ENCODE measurements at places on chromosomes 2 and 18.

- DNase-seq, result peak; percentile 82
Measured at GRCh38 chr2:29196792-29197788, 81.9 kb downstream of the CLIP4 start.

DNA sequence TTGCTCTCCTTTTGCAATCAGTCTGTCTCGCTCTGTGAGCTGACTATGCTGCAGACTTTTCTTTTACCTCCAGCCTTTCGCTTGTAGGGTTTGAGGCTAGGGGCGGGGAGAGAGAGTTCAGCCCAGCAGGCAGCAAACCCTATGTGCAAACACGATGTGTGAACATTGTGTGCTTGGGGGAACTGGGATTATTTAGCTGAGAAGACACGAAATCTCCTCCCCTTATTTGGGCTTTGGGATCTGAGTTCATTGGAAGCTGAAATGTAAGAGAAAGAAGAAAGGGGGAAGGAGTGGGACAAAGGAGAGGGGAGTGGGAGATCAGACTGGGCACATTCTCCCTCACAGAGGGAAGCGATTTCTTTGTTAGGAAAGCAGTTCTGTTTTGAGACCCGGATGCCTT, 189.6 kb upstream of the TNP1 start:
- DNase-seq, result no peak

GRCh38 chr2:176100547-176101140, 1.0 kb downstream of the HOXD12 start:
- no peak for DNase-seq

DNA sequence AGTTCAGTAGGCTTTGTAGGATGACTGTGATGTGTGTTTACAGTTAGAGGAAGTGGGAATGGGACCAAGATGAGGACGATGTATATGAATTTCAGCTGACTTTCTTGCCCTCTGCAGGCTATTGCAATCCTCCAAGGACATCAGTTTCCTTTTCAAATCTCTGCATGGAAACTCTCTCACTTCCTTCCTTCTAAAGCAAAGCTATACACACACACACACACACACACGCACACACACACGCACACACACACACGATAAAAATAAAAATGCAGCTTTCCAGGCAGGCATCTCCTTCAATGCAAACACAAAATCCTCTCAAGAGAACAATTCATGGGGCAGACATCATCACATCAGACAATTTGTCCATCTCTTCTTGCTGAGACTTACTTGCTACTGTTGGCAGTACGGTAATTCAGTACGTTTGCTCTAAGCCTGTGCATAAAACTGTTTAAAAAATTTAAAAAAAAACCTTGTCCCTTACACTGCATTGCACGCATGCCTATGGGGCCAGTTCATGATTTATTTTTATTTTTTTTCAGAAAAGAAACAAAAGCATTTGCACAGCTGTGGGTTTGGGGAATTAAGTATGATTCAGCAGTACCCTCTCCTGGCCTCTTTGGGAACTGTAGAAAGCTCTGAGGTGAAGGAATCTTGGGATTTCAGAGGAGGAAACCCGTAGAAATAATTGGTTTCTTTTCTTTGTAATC, 27.1 kb upstream of the ICOS start:
- no peak for DNase-seq

- DNase-seq, result no peak
Measured at GRCh38 chr2:45578056-45578843, 32.8 kb downstream of the SRBD1 start.

DNA sequence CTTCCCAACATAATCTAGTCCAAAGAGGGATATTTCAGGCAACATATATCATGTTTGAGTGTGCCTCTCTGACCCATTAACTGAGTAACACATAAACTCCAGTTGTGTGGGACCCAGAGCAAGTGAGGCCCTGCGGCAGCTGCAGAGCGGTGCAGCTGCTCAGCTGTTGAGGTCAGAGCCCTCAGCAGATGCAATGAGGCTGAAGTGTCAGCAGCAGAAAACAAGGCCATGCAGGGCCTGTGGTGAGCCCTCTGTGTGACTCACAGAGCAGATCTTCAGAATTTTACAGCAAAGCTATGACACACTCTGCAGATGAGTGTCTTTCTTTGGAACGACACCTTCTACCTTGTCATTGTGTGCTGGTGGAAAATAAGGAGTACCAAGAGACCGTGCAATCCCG, 168.5 kb downstream of the CBLN2 start:
- no peak for DNase-seq

GRCh38 chr2:239015901-239016675, 168.2 kb downstream of the TWIST2 start:
- no peak for DNase-seq

GRCh38 chr2:189213250-189213649, 33.7 kb upstream of the COL5A2 start:
- no peak for DNase-seq

- peak; percentile 44 for DNase-seq
Measured at GRCh38 chr2:196750977-196751631, 48.4 kb downstream of the GTF3C3 start.

DNA sequence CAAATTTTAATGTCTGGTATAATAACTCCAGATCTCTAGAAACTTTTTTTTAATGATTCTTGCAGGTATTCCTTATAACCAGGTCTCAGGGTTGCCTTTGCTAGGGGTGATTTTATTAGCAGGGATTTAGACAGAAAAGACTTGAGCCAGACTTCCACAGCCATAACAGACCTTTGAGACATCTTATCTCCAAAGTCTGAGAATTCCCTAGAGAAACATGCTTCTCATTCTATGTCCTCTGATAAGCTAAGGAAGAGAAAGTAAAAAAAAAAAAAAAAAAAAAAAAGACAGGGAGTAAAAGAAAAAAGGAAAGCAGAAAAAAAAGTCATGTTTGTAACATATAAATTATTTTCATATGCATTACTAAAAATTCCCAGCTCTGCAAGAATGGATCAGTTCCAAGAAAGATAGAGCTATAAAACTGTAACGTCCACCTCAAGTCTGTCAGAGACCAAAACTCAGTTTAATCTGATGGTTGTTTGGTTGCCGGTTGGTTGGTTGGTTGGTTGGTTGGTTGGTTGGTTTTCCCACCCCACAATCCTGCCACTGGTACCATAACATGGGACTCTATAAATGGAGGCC, 153.8 kb downstream of the COL6A3 start:
- DNase-seq, result no peak

- no peak for DNase-seq
Measured at GRCh38 chr2:142878031-142878678, 691 bp downstream of the KYNU start.

DNA sequence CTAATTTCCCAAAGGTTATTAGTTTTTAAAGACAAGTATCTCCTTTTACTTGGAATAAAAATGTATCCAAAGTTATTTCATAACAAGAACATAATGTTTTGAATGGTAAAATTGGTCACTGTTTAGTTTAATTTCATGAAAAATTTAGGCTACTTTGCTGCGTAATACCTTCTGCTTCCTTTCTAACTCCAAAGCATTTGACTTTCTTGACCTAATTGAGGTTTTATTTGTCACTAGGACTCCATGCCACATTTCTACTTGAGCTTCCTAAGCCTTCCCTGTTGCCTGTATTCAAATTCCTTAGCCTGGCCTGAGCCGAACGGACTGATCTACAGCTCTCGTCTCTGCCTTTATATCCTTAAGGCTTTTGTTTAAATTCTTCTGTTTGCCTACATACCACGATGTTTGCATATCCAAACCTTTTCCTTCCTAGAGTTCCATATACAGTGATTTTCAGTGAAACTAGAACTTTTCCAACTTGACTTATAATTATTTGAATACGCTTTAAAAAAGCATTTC, 25.1 kb downstream of the ARMC9 start:
- DNase-seq, result no peak

GRCh38 chr2:33223856-33224255, 252.6 kb upstream of the RASGRP3 start:
- DNase-seq, result no peak

DNA sequence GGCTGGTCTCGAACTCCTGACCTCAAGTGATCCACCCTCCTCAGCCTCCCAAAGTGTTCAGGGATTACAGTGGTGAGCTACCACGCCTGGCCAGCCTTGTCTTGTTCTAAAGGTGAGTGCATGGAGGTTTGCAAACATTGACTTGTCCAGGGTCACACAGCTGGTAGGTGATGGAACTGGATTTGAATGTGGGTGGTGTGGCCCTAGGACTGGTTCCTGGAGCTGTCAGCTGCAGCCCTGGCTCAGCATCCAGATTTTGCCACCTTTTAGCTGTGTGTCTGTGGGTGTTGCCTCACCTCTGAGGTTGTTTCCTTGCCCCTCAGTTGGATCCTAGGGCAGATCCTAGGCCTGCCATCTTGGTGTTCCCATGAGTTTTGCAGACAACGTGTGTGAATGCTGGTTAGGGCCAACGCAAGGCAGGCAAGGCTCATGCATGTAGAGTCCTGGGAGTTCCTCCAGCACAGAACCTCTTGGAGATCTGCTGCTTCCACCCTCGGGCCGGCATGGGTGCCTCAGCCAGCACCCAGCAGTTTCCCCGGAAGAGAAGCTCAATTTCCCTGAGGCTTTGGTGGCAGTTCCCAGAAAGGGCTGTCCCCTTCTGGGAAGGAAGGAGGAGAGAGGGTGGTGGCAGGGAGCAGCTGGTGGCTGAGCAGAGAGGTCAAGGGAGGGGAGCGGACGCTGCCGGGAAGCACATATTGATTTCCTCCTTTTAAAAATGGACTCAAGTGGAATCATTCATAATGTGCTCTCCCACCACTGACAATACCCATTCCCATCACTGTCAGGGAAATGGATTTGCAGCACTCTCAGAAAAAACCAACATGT, 127.6 kb upstream of the HS6ST1 start:
- no peak for DNase-seq

GRCh38 chr2:10237392-10238321, 65.0 kb upstream of the HPCAL1 start:
- DNase-seq, result no peak

GRCh38 chr2:124333784-124334183, 308.7 kb downstream of the CNTNAP5 start:
- DNase-seq, result no peak

DNA sequence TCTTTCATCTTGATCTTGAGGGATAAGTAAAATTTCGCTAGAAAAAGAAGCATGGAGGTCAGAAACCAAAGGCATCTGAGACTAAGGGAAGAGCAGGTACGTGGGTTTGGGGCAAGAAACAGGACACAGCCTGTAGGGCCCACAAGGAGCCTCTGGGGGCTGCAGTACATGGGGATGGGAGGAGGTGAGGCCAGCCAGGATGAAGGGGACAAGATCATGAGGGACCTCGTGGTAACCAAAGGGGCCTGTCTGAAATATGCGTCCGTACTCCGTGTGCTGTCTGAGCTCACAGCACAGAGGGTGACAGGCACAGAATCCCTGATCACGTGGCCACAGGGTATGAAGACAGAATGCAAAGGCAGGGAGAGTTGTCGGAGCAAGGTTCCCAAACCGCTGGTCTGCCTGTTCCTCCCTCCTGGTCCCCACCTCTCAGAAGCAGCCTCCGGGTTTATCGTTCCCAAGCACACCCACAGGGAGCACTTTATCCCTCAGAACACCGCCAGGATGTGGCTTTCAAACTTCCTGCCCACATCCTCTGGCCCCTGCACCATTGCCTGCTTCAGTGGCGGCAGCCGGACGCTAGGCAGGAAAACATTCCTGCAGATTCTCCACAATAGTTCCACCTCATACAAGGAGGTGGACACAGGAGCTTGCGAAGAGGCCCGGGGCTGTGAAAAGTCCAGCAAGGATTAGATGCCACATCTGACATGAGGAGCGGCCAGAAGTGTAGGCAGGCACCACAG, 12.0 kb downstream of the TMEM163 start:
- DNase-seq, result no peak

GRCh38 chr2:60676706-60677330, 79.2 kb upstream of the PAPOLG start:
- no peak for DNase-seq

DNA sequence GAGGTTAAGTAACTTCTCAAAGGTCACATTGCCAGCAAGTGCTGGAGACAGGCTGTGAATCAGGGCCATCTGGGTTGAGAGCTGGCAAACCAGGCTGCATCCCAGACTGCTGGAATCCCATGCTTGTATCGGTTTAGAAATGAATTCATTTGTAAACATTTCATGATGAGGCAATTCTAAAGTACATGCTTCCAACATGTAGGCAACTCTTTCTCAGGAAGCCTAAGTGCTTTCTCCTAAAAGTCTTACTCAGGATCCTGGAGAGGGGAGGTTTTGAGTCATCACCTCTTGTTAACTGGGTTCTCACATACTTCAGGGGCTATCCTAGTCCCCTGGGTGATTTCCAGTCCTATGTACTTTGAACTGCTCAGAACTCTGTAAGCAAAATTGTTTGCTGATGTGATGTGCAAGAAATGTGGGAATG, 416.5 kb downstream of the MEIS1 start:
- DNase-seq, result no peak

- DNase-seq, result no peak
Measured at GRCh38 chr2:240358821-240359397, 76.6 kb upstream of the GPC1 start.

- no peak for DNase-seq
Measured at GRCh38 chr2:38436227-38436664, 59.2 kb upstream of the ATL2 start.

DNA sequence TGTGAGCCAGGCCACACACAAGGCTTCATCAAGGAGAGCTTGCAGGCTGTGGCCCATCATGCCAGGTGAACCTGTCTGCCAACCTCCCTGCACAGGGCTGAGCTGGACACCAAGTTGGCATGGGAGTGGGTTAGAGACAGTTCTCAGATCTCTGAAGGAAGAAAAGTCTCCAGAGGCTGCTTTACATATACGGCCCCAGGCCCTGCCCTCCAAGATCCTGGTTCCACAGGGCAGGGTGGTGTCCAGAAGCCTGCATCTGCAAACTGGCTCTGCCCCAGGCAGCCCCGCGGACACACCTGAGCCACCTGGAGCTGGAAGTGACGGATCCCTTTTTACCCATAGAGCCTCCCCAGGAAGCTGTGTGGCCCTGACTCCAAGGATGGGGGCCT, 24.2 kb upstream of the HES6 start:
- DNase-seq, result no peak

DNA sequence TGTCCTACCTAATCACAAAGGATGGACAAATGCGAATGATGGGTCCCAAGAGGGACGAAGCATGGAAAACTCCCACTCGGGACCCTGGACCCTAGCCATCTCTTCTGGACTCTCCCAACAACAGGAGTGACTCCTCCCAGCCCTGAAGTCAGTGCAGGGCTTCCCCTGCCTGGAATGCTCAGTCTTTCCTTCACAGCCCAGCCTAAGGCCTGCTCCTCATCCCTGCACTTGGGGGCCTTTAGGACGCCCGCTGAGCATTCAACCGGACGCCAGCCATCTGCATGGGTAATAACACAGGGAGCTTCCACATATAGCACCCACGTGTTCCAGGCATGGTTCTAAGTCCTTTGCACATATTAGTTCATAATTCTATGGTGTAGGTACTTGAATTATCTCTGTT, 237.5 kb downstream of the KLHL29 start:
- no peak for DNase-seq
